ENCODE measurements at places on chromosomes 7 and 10.
A peak's percentile ranks its signal among the peaks of the same experiment; 100 is the strongest.

- DNase-seq: no peak
These were observed 31.9 kb upstream of the GPR26 start for GRCh38 chr10:123634221-123634620.

GRCh38 chr10:5975641-5976473, 1.5 kb downstream of the IL15RA start:
- peak; percentile 93 for DNase-seq

GRCh38 chr7:122412441-122412840, 107.9 kb upstream of the FEZF1 start:
- no peak for DNase-seq

DNA sequence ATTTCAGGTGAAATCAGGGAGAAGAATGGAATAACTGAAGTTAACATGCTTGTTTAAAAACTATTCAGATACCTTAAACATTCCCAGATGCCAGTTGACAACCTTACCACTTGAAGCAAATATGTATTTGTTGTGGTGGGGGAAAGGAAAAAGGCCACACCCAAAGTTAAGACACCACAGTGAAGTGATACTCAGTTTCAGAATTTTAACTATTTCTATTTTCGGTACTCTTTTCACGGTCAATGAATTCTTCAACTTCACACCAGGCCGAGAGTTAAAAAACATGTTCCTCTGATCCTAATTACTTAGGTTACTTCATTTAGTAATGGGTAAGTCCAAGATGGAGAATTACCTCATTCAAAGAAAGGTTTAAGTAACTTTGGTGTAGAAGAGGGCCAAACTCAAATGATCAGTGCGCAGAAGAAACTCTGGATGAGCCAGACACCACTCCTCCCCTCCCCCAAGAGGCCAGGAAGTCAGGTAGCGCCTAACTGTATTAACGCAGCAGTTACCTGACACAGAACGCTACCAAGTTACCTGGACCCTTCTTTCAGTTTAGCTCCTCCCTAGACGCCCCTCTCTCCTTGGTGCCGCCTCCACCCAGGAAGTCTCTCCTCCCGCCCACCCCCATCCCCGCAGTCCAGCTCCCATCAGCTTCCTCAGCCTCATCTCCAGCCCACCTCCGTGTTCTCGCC, 700 bp downstream of the MTPN start:
- peak; percentile 61 for DNase-seq

- DNase-seq: no peak
These were observed 9.3 kb upstream of the TET1 start for GRCh38 chr10:68550747-68551411.

DNA sequence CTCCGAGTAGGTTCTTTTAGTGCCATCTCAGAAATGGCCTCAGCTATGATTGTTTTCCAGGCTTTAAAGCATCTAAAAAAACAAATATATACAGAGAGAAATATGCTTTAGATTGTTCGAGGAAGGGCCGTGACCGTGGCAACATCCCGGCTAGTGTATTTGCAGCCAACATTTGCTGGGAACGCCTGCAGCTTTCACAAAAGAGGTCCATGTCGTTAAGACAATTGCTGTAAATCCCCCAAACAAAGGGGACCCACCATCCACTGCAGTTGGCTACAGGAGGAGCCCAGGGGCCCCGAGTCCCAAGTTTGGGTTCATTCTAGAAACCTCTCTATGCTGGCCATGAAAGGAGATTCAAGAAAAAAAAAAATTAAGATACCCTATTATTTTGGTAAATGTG, 152.8 kb upstream of the TCF7L2 start:
- no peak for DNase-seq

DNA sequence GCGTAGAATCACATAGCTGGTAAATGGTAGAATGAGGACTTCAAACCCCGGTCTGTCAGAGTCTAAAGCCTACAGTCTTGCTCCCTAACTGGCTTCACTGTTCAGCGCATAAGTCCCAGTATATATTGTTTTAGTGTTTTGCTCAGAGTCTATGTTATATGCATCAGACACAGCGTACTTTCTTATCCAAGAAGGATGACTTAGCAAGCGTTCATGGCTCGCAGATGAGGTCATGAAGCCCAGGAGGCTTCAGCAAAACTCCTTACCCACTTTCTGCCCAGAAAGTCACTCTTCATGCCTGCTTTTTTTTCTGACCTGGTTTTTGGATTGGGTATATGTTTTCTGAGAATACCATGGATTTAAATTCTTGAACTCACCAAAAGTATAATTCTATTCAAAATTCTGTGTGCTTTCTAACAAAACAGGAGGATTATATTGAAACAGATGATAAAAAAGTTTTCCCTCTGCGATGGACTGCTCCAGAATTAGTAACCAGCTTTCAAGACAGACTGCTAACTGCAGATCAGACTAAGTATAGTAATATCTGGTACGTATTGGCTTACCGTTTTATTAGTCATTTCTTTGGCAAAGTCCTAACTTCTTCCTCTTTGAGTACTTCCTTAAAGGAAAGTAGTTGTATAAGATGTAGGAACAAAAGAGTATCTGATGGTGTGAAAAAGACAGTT, 24.6 kb upstream of the BHLHA15 start:
- no peak for DNase-seq

- DNase-seq: no peak
These were observed 101.0 kb downstream of the SMURF1 start for GRCh38 chr7:99042957-99043356.

GRCh38 chr7:11177793-11178192, 204.1 kb downstream of the PHF14 start:
- no peak for DNase-seq

DNA sequence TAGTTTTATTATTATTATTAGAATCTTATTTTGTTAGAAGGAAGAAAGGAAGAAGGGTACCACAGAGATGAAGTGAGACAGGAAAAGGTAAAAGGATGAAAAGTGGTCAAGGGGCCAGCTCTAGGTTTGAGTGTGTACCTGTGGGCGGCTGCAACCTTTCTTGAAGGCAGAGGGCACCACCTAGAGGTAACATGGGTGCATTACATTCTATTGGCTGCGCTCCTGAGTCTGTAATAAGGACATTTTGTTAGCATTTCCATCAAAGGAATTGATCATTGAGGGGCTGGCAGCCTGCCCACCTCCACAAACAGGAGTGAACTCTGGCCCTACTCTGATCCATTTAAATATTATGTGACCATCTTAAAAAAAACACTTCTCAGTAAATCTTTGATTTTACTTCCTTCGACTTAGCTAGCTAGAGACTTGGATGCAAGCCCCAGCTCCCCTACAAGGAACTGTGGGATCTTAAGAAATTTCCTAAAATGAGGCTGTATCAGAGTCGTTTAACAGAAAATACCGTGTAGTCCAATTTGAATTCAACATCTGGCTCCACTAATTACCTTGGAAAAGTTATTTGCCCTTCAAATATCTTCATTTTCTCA, 610.4 kb downstream of the IPMK start:
- DNase-seq: no peak

- DNase-seq: no peak
These were observed 175.7 kb upstream of the AUTS2 start for GRCh38 chr7:69422574-69422985.

GRCh38 chr7:150965273-150965830, 12.8 kb downstream of the KCNH2 start:
- DNase-seq: no peak

GRCh38 chr7:123770378-123770777, 21.6 kb upstream of the WASL start:
- no peak for DNase-seq

DNA sequence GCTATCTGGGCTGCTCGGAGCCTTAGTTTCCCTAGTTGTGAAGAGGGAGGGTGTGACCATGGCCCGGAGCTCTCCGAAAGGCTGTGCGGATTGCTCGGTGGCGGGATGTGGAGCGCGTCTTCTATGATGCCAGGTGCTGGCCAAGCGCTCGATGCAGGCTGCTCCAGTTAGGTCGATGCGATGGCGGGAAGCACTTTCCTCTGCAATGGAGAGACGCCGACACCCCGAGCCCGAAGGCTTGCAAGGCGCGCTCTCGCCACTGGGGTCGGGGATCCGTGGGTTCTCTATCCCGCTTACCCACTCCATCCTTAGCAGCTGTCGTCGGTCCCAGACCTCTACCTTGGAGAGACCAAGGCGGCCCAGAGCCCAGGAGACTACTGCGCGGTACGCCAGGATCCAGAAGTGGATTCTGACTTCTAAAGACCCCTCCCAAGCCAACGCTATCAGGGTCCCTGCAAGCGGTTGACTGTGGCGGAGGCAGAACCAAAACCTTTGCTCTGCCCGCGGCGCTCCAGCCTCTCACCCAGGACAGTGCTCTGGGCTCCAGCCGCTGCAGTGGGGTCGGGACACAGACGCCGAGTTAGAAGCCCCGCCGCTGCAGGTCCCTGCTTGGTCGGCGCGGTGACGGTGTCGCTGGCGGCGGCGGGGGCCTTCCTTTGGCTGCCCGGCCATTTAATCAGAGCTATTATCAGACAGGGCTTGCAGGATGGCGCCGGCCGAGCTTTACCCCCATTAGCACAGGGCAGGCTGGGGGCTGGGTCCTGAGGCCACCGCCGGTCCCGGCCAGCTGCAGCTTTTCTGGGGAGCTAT, 7.8 kb upstream of the TBX20 start:
- no peak for DNase-seq

- no peak for DNase-seq
These were observed 139.9 kb upstream of the COBL start for GRCh38 chr7:51456431-51457060.

DNA sequence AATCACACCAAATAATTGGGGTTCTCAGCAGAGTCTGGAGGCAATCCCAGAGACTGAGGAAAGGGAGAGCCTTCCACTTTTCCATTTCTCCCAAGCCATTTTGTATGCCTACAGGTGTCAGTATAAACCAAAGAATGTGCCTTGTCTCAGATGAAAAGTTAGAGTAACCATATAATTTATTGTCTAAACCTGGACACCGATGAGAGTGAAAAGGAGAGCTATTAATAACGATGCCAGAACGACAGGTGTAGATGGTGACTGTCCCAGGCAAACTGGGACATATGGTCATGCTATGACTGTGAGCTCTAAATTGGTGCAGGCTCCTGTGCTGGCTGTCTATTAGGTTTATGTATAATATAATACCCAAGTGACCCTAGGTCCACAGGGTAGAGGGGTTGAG, 219.6 kb downstream of the ARHGAP12 start:
- no peak for DNase-seq

DNA sequence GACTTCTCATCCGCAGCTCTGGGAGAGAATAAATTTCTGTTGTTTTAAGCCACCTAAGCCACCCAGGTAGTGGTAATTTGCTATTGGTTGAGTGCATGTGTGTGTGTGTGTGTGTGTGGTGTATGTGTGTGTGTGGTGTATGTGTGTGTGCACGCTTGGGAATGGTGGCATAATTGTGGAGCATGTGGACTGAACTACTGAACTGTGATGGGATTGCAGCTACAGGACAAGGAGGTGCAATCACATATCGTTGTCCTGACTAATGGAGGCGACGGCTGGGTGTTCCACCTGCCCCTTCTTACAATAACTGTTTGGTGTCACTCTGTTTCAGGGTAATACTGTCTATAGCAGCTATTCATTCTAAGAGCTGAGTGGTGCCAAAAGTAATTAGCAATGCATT, 448.7 kb upstream of the PFKP start:
- no peak for DNase-seq

DNA sequence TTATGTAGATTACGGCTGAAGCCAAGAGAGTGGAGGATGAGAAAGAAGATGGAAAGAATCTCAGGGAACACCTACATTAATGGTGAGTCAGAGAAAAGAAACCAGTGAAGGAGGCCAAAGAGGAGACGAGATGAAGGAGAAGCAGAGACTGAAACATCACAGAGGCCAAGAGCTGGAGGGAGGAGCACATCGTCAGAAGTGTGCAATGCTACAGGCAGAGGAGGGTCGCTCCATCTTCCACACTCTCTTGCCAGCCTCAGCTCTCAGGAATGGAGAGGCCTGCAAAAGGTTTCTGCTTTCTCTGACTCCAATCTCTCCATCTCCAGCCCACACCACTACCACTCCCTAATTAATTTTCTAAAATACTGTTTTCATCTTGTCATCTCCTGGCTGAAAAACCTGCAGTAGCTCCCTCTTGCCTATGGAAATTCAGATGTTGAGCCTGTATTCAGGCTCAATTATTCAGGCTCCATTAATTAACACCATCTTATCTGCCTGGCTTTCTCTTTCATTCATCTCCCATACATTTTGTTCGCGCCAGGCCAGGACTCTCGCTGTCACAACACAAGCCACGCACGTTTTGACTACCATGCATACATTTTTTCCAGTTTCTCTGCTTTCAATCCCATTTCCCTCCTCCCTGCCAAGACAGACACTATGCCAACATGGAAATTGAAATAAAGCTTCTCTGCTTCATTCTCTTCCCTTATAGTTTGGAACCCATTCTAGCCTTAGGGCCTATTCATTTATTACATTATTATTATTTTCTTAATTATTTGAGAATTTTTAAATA, 165.8 kb downstream of the INHBA start:
- DNase-seq: no peak

- no peak for DNase-seq
These were observed 41.4 kb downstream of the MRC1 start for GRCh38 chr10:17850501-17850900.

DNA sequence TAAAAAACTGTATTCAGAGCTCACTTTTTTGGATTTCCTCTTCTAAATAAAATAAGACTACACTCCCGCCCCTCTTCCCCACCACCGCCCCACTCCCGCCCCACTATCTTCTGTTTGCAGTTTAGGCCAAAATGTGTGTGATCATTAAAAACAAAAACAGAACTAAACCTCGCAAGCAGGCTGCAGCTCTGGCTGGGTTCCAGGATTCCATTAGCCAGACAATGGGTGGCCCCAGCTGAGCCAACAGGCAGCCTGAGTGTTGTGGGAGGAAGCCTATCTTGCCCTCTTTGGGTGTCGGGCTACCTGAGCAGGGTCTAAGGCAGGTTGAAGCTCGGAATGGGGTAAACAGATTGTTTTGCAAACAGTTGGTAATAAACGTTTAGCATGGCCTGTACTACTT, 41.7 kb downstream of the ARL4A start:
- DNase-seq: no peak

- DNase-seq: no peak
These were observed 128.8 kb downstream of the LCOR start for GRCh38 chr10:96960872-96961271.

DNA sequence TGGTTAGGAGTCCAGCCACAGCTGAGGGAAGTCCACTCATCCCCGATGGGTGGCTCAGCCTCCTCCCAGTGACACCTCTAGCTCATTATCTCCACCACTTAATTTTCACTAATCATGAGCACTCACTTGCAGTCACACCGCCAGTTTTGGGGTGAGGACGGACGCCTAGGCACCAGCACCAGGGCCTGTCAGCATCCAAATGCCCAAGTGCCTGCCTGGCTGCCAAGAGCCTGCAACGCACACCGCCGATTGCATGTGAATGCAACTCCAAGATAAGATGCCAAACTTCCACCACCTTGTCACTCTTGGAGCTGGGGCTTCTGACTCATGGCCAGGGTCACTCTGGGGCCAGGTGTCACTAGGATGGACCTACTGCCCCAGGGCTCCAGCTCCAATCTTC, 24.4 kb upstream of the SMARCD3 start:
- DNase-seq: no peak
